NCI-H1092 treated with DMSO at 0.1 percent for 48 hours (cell line): ENCODE measurements at places on chromosomes 16 and 17.

DNA sequence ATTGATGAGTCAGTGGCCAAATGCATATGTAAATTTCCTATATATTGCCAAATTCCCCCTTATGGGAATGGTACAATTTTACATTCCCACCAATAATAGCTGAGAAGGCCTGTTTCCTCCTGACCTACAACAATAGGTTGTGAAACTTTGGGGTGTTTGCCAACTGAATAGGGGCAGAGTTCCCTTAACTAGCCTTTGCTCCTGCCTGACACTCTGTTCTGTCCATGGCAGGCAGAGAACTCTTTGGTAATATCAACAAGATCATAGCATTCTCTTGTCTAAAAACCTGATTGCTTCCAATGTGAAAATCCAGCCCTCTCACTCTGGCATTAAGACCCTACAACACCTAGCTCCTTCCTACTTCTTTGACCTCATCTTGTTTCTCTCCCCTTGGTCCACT is 149.7 kb downstream of the HAPSTR1 start:
- no peak for DNase-seq

DNA sequence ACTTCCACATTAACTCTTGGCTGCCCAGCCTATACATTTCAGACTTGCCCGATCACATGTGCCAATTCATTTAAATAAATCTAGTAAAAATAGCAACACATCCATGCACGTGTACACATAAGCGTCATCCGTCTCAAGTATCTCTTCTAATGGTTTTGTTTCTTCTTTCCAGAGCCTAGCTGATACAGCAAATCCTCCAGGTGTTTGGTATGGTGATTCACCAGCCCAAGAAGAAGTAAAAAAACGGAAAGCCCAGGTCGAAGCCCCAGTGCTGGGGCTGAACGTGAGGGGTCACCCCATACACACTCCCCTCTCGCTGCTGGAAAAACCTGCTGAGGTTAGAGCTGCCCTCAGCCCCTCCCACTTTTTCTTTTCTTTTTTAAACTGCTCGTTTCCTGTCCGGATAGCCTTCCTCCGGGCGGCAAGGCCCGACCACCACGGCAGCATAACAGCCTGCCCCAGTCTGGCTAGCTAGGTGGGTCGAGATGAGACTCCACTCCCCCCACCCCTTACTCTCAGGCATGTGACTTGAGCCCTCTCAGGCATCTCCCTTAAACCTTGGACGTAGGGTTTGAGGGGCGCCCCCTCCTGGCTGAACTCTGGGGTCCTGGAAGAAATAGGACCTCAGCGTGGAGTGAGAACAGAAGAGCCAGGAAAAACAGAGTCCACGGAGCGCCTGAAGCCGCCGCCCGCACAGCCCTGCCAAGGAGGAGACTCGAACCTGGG is 13.9 kb upstream of the OR1F1 start:
- DNase-seq = no peak

- no peak for DNase-seq
These were observed 582.7 kb upstream of the PSMD7 start for GRCh38 chr16:73713778-73714495.

GRCh38 chr17:39208136-39208535 is 8.1 kb downstream of the RPL19 start:
- DNase-seq = no peak

- no peak for DNase-seq
These were observed 37.0 kb downstream of the STXBP4 start for GRCh38 chr17:55005520-55005919.

GRCh38 chr17:2025622-2026309 is 632 bp upstream of the RTN4RL1 start:
- peak; percentile 68 for DNase-seq

DNA sequence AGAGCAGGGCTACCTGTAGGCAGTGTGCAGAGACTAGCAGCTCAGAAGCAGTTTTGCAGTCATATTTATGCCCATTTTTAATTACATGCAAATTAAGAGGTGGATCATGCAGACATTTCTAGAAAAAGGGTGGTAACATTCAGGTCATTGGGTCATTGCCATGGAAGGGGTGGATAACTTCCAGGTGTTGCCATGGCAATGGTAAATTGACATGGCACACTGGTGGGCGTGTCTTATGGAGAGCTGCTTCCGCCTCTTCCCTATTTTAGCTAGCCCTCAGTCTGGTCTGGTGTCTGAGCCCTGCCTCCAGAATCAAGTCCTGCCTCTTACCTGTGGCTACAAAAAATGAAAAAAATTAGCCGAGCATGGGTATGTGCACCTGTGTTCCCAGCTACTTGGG is 2.8 kb upstream of the DNAI2 start:
- no peak for DNase-seq

DNA sequence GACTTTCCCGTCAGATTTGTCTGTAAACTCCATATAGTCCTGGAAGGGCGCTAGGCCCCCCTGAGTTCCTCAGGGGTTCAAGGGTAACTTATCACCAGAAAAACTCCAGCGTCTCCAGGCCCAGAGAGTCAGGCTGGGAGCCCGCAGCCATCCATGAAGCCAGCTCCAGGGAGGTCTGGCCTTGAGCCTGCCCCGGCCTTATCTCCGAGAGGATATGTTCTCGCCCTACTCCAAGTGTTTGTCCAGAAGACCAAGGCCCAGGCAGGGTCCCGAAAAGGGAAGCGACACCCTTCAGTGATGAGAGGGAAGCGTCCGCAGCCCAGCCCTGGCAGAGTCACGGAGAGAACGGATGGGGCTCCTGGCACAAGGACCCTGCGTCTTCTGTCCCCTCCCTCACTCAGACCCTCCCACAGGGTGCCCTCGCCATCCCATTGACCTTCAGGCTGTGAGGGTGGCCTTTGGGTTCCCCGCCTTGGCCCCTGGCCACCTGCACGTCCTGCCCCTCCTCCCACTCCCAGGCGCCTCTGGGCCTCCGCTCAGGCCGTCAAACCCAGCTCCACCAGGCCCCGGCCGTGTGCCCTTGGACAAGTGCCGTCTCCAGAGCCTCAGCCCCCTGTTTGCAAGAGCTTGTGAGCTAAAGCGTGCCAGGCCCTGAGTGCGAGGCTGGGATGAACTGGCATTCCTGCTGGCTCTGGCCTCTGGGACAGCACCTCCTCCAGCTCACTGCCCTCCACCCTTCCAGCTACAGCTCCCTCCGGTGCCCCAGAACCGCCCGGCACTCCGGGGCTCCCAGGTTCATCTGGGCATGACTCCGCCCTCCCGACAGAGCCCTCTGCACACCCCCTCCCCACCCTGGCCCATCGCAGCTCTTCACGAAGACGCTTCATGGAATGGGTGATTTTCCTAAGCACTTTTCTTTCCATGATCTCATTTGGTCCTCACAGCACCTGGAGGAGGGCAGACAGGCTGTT is 83.4 kb downstream of the ZDHHC7 start:
- DNase-seq = no peak

- no peak for DNase-seq
These were observed 130.8 kb downstream of the TMEM132E start for GRCh38 chr17:34710226-34710625.

- no peak for DNase-seq
These were observed 20.6 kb upstream of the GAN start for GRCh38 chr16:81293909-81294802.

GRCh38 chr17:527247-527646 is 174.6 kb upstream of the RPH3AL start:
- no peak for DNase-seq

DNA sequence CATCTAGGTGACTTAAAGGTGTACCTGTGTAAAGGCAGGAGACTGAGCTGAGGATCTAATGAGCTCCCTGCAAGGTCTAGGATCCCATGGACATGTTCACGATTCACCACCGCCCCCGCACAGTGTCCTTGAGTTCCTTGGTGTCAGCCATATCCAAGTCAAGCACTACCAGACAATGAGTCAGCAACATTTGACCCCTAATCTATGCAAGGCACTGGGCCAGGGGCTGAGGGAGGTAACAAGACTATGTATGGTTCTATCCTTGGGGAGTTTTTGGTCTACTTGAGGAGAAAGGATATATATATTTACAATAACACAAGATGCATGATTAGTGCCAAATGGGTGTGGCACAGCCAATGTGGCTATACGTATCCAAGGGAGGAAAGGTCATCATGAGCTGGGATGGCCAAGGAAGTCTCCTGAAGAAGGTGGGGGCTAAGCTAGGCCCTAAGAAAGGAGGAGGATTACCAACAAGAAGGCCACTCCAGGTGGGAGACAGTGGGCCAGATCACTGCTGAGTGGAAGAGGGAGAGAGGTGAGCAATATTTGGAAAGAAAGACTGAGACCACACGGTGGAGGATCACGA is 35.0 kb downstream of the ITGB3 start:
- no peak for DNase-seq

GRCh38 chr16:77553130-77553529 is 118.3 kb upstream of the ADAMTS18 start:
- no peak for DNase-seq

DNA sequence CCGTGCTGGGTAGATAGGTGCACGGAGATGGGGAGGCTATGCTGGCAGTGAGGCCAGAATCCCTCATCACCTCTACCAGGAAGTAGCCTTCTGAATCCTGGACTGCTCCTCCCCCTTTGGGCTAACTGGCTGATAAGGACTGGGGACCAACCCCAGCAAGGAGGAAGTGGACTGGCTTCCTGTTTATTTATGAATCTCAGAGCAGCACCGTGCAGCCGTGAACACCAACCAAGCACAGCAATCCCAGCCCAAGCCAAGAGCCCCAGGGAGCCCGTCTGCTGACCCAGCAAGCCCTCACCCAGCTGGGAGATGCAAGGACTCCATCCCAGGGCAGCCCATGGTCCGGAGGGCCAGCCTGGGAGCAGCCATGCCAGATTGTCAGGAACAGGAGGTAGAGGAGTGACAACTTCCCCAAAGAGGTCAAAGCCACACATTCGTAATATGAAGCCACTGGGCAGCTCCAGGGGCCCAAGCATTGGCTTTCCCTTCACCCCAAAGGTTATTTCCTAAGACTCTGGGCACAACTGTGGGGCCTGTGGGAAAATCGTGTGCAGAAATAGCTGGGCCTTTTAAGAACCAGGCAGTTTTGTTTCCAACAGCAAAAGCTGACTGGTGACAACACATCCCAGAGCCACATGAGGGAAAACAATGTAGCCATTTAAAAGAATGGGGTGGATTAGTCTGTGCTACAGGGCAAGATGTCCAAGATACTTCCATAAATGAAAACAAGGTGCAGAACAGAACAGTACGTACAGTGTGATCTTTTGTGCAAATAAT is 23.9 kb downstream of the PHB1 start:
- DNase-seq = no peak

DNA sequence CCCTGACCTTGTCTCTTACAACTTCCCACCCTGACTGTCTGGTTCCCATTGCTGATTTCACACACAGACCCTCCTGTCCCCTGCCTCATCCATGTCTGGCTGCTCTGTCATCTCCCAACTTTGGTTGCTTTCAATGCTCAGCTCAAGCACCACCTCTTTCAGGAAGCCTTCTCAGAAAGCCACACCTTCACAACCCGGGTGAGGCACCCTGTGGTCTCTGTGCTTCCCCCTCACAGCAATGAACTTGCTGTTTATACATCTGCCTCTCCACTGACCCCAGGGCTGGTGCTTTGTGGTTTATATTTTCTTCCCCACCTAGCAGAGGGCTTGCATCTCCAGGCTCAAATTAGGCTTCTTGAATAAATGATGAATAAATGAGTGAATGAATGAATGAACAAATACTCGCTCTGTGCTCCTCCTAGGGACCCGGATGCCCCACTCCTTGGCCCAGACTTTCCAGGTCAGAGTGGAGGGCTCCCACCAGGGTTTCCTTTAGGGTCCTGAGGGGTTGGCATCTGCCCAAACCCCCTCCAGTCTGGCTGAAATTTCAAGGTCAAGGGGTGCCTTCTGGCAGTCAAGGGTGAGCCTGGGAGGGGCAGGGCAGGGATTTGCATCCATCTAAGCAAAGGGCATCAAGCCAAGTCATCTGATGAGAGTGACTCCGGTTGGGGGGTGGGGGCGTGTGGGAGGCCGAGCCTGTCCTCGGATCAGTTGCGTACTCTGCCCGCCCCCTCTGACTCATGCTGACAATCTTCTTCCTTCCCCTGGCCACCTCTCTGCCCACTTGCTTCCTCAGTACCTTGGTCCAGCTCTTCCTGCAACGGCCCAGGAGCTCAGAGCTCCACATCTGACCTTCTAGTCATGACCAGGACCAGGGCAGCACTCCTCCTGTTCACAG is at the start of gene ITGAX:
Gene ITGAX (plus strand): TSS at position 783 of the 898 bp plus-strand sequence. CDS start 79 bp downstream, at position 862.
- no peak for DNase-seq

GRCh38 chr16:27365142-27366089 is 36.6 kb upstream of the IL21R start:
- no peak for DNase-seq

DNA sequence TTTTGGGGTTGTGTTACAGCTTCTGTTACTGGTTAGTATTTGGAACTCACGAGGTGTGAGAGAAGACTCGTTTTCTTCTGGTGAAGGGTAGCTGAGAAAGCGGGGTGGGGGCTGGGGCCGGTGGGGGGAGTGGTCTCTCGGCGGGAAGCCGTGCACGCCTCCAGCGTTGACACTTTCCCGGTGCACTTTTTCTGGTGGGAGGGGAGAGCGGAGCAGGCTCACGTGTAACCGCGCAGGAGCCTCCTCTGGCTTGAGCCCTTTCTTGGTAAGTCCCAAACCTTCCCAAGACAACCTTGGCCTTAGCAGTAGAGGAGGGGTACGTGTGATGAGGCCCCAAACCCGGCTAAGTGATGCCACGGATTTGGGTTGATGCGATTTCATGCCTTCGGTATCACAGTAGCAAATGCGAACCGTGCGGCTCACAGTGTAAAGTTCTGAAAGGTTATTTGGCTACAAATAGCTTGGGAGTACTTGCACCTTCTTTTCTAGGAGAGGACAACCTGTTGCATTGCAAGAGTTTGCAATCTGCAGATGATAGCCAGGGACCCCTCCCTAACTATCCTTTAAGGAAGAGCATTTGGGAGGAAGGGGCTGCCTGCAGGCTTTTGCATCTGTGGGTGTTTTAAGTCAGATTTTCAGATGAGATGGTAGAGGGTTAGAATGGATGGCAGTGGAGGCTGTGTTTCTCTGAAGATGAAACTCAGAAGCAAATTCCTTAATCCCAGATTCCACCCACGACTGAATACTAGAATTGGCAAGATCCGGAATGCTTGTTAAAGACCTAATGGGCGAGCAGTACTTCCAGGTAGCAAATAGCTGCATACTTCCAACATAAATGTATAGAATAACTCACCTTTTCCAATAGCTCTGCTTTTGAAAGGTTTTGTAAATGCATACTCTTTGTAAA is 1.5 kb downstream of the HLF start:
- no peak for DNase-seq
